Activated naive CD4-positive, alpha-beta T cell treated with anti-CD3 and anti-CD28 coated beads for 36 hours (primary cell): ENCODE measurements at places on chromosomes 4 and X. TPM values are rescaled to one million over a fixed set of nuclear protein-coding genes. Genes with fewer than 3 reads are reported as not detected.

Gene SULT1B1
- total RNA-seq = 4.3 TPM

Gene GPC3
- total RNA-seq = 0.49 TPM

Gene TRAM1L1
- total RNA-seq = not detected

Gene LRIT3
- not detected for total RNA-seq

Gene F8A2
- total RNA-seq = not detected

Gene DMRTC1
- total RNA-seq = not detected

Gene ATP2B3
- total RNA-seq = not detected

Gene MAGEB1
- total RNA-seq = not detected

Gene FAM149A
- total RNA-seq = 0.42 TPM

Gene ADAM29
- total RNA-seq = not detected

Gene GAGE1
- total RNA-seq = not detected
